D341Med (cell line): ENCODE measurements at places on chromosomes 6 and 20.
A peak's percentile ranks its signal among the peaks of the same experiment; 100 is the strongest.

DNA sequence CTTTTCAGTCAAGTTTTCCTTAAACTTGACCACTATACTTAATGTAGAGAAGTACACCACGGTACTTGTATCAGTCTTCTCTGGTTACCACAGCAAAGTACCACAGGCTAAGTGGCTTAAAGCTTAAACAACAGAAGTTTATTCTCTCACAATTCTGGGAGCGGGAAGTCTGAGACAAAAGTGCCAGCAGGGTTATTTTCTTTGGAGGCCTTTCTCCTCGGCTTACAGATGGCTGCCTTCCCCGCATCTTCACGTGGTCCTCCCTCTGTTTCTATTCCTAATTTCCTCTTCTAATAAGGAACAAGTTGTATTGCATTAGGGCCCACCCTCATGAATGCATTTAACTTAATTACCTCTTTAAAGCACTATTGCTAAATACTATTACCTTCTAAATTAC, 258.0 kb downstream of the PLCB1 start:
- no peak for DNase-seq

DNA sequence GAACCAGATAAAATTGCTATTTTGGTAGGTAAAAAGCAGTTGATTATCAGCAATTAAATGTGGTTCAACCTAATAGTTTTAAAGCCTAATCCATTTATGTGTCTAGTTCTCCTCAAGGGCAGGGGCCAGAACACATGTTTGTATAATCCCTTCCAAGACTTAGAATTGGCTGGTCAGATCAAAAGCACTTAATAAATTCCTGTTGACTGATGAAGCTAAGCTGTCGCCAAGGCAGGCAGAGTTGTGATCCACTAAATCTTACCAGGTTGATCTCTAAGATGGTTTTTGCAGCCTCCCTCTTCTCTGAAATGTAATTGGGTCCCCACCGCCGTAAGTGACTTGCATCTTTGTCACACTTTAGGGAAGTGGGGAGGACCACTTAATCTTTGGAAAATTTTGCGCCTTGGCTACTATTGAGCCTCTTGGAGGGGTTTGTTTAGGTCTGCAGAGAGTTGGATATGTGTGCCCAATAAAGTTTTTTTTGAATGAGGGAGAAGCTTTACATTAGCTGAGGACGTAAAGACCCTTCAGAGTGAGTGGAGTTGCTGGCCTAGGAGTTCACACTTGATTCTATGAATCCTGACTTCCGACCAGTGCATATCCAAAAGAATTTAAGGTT, 65.9 kb downstream of the PHF20 start:
- DNase-seq, result peak; percentile 70

- DNase-seq, result no peak
These were observed 57.3 kb downstream of the DLL1 start for GRCh38 chr6:170233286-170234205.

DNA sequence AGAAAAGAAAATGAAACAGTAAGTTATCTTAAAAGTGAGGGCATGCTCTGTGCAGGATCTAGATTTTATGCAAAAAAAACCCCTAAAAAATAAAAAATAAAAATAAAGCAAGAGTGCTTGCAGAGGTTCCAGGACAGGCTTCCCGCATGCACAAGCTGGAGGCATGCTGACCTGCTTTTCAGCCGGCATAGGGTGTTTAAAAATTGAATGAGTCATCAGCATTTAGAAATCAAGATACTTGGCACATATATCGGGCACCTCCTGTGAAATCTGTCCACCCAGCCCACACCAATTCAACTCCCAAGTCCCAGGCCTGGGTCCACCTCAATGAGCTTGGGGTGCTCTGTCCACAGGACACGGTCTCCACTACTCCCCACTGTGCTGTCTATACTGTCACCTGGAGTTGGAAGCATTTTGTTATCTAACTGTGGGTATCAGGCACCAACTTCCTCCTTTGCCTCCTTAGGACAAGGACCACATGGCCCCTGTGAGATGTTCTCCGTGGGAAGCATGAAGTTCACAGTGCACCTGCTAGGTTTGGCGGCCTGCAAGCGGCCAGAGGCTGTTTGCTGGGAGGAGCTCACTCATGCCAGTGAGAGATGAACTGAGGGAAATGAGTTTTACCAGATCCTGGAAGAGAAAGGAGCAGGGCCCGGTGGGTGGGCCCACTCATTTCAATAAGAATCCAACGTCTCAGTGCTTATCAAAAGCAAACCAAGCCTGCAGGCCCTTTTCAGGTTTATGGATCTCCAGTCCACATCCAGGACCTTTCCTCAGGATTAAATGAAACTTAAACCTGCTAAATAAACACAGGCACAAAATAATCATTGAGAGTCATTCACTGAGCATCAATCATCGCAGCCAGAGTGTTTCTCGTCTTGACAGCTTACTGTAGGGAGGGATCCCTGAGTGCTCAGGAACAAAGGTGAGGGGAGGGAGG, 121.1 kb downstream of the FOXA2 start:
- no peak for DNase-seq

DNA sequence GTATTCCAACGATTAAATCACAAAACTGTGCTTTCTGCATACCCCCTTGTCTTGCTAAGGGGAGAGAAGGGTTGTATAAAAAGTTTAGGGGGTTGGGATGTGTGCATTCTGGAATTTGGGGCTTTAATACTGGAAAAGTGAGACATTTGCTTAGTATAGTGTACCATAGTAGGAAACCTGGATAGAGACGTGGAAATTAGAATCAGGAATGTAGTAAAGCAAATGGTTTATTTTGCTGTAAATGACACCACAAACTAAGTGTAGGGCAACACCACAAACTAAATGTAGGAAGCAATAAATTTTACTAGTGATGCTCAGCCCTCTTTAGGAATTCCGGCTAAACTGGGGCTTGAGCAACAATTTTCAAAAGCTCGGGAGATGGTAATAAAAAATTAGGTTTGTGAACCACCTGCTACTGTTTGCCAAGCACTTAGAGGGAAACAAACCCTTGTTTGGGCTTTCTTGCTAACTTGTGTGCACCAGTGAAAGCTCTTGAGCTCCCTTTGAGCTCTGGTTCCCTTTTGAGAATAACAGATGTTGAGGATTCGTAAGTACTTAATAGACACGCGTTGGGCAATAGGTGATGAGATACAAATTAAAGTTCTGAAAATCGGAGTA, 13.8 kb downstream of the BRD2 start:
- peak; percentile 41 for DNase-seq

GRCh38 chr6:68729377-68729903, 94.4 kb downstream of the ADGRB3 start:
- no peak for DNase-seq

DNA sequence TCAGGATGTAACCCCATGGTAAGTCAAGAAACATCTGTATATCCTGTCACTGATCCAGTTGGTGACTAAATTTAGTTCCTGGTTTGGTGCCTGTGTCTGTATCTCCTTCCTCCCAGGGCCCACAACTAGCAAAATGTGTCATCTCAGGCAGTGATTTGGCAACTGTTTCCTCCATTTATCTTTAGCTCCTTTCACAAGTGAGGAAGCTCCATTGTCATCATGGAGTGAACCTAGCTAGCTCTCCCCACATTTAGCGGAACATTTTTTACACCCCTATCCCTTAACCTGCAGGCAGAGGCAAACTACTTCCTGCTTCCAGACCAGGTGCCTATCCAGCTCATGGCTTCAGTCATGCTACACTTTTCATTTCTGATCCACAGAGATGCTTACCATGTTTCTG, 99.5 kb downstream of the IPCEF1 start:
- DNase-seq, result no peak

GRCh38 chr20:45067087-45067486, 33.8 kb downstream of the KCNS1 start:
- no peak for DNase-seq

DNA sequence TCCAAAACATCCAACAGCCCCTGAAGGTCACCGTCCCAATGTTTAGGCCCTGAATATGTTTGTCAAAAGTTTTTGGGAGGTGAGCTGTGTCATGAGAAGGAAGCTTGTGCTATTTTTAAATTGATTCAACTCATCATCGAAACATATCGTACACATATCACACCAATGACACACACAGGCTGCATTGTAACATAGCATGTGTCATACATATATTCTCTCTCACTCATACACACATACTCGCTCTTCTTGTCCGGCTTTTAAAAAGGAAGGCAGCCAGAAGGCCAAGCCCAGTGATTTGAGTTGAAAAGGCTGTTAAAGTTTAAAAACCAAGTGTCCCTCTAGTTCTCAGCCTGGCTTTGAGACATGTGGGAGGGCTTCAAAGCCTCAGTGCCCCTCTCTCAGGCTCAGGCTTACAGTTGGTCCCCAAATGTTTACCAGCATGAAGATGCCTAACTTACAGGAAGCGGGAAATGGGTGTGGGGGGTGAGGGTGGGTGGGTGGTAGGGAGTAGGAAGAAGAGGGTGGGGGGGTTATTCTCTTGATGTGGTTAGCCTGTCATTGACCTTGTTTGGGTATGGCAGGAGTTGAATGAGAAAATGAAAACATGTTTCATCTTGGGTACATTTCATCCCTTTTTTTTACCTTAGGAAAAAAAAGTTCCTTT, 3.3 kb upstream of the PRDM1 start:
- no peak for DNase-seq

GRCh38 chr20:37265152-37265551, 3.5 kb upstream of the GHRH start:
- no peak for DNase-seq

DNA sequence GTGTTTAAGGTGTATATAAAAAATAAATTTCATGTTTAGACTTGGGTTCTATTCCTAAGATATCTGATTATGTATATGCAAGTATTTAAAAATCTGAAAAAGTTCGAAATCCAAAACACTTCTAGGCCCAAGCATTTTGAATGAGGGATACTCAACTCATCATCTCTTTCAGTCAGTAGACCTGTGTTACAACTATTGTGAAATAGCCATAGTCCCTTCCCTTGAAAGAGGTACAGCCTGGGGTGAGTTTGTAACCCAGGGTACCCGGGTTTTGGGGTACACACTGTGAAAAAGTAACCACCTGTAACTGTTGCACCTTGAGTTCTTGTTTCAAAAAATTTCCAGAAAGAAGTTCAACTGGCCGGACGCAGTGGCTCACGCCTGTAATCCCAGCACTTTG, 76.6 kb upstream of the DOK5 start:
- DNase-seq, result no peak

GRCh38 chr20:53080969-53081871, 109.1 kb downstream of the TSHZ2 start:
- DNase-seq, result no peak

GRCh38 chr6:148747145-148747470, 278 bp downstream of the UST start:
- DNase-seq, result peak; percentile 61

DNA sequence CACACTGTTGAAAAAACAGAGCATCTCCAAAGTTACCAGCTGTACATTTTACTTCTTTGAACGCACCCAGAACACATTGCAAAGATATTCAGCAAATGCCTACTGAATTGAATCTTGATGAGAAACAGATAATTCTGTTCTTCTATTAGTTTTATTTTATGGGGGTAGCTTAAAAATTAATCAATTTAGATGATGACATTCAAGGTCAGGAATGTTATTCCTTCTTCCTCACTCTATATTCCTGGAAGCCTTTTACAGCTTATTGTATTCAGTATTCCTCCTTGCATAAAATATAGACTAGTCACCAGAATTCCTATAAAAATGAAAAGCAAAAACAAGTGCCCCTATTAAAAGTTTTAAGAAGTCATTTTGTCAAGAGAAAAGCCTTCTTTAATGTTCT, 21.4 kb upstream of the GMDS start:
- DNase-seq, result no peak

DNA sequence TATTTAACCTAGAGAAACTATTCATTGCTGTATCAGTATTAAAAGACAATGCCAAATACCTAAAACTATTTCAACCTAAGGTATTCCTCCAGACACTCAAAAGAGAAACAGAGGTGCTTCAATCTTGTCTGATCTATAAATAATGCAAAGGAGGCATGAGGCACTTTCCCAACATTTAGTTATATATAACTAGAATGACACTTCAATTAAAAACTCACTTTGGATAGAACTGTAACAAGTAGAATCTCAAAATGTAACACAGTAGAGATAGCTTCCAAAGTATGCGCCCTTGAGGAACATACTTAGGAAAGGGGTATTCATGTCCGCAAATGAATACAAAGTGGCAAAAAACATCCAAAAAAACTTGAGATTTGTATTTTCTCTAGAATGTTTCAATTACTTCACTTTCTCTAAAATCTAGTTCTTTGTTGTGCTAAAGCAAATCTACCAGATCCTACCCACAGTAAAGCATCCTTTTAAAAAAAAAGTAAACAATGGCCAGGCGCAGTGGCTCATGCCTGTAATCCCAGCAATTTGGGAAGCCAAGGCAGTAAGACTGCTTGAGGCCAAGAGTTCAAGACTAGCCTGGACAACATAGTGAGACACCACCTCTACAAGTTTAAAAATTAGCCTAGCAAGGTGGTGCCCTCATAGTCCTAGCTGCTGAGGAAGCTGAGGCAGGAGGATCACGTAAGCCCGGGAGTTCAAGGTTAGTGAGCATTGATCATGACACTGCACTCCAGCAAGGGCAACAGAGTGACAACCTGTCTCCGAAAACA, 10.3 kb downstream of the SYNCRIP start:
- DNase-seq, result no peak

DNA sequence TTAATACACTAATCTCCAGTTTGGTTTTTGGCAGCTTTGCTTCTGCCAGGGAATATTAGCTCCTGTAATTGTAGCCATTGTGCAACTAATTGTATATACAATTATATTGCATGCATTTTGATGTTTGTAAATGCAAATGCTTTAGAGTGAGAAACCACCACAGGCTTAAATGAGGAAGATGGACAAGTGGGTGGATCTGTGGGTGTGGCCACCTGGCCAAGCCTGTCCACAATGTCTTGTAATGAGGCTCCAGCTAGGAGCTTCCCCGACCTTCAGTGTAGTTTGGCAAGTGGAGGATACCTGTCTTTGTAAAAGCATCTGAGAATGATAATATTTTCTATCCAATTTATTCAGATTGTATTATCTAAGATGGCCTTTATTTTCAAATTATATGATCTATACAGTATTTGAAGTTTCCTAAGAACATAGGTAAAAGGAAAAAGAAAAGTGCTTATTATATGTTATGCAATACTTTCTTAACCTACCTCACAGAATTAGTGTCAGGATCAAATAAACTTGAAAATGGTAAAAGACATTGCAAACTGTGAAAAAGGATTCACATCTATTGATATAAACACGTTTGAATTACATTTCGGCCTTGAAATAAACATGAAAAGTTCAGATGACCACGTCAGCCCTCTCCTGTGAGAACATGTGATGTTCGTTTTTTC, 49.3 kb upstream of the ARID1B start:
- DNase-seq, result no peak

- no peak for DNase-seq
These were observed 1.0 kb downstream of the HCRTR2 start for GRCh38 chr6:55175078-55176049.

DNA sequence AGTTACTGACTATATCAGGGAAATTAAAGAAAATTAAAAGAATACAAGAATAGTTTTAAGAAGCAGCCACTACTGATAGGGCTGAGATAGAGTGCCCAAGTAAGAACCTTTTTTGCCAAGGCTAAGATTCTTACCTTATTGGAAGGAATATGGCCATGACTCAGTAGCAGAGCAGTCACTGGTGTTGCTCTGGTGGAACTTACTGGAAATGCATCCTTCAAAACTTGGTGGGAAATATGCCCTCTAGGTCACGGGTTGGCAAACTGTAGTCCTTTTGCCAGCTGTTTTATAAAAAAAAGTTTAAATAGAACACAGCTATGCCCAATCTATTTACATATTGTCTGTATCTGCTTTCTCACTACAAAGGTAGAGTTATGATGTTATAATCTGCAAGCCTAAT, 6.0 kb downstream of the HSF2 start:
- DNase-seq, result no peak

- DNase-seq, result no peak
These were observed 24.2 kb upstream of the PAQR8 start for GRCh38 chr6:52337633-52338290.

GRCh38 chr20:23050076-23050838, 785 bp upstream of the THBD start:
- no peak for DNase-seq
